GM23248 (cell line): ENCODE measurements at places on chromosomes 11 and 22.
A peak's percentile ranks its signal among the peaks of the same experiment; 100 is the strongest.

- no peaks in the 10 kb centered on the region for H3K4me1 ChIP-seq
- H3K27me3 ChIP-seq: peaks cover 24% of the 10 kb centered on the region
- H3K4me3 ChIP-seq: no peak overlapping the region
- H3K36me3 ChIP-seq: no peaks in the 10 kb centered on the region
- no peak overlapping the region for H3K27ac ChIP-seq
- DNase-seq: no peak
Measured at GRCh38 chr11:2256951-2257700, 13.3 kb downstream of the ASCL2 start.

DNA sequence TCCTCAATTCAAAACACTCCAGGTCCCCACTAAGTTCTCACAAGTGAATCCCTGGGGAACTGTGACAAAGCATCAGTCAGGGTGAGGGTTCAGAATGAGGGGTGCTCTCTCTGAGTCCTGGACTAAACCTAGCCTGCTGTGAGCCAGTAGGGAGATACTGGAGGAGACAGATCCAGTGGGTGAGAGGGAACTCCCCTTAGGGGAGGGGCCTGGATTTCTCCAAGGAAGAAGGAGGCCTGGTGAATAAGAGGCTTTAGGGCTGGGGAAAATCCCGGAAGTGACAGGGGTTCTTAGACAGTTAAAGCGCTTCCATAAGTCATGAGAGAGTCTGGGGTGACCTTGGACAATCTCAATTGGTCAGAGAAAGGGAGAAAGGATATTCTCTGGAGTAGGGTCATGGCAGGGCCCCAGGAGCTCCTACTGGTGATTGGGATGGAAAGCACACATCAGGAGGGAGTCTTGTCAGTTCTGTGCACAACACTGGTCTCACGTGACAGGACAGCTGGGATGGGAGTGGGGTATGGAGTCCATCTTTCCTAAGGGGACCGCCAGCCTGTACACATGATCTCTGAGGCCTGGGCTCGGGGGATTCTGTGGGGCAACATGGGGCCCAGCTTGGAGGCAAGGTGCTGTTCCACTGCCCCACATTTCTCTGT lies 1.5 kb downstream of the TBC1D10A start:
- peak overlapping the region; percentile 79 for H3K4me3 ChIP-seq
- no peaks in the 10 kb centered on the region for H3K27me3 ChIP-seq
- DNase-seq: peak; percentile 94
- no peaks in the 10 kb centered on the region for H3K36me3 ChIP-seq

DNA sequence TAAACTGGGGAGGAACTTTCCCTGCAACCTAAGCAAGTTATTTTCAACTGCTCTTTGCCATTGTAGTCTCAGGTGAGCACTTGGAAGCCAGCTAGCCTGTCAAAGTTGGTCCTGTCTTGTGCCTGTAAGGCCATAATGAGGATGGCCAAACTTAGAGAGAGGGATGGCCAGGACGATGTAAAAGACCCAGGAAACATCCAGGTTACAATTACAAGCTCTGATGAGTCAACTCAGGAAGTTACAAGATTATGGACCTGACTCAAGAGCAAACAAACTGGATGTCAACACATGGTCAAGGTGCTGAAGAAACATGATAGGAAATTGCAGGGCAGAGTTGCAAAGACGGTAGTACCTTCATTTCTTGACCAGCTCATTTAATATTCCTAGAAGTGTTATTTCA lies 1.6 kb downstream of the GTPBP1 start:
- DNase-seq: peak; percentile 75
- peak overlapping the region; percentile 88 for H3K4me3 ChIP-seq
- peak overlapping the region; percentile 88 for H3K27ac ChIP-seq
- no peaks in the 10 kb centered on the region for H3K36me3 ChIP-seq
- peaks cover 20% of the 10 kb centered on the region for H3K4me1 ChIP-seq

DNA sequence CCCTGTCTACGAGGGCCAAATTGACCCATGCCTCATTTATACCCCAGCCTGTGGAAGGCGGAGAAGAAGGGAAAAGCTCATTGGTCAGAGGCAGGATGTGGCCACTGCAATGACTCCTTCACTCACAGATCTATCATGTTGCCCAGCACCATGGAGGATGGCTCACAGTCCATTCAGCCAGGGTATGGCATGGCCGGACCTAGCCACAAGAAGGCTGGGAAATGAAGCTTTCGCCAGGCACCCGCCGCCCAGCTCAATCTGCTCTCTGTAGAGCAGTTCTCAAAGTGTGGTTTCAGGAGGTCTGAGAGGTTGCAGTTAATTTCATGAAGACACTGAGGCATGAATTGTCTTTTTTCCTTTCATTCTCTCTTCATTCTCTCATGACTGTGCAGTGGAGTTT lies 40.6 kb upstream of the LINC01488 start:
- no peak overlapping the region for H3K27ac ChIP-seq
- H3K36me3 ChIP-seq: no peaks in the 10 kb centered on the region
- no peaks in the 10 kb centered on the region for H3K27me3 ChIP-seq
- H3K4me1 ChIP-seq: peaks cover 33% of the 10 kb centered on the region

DNA sequence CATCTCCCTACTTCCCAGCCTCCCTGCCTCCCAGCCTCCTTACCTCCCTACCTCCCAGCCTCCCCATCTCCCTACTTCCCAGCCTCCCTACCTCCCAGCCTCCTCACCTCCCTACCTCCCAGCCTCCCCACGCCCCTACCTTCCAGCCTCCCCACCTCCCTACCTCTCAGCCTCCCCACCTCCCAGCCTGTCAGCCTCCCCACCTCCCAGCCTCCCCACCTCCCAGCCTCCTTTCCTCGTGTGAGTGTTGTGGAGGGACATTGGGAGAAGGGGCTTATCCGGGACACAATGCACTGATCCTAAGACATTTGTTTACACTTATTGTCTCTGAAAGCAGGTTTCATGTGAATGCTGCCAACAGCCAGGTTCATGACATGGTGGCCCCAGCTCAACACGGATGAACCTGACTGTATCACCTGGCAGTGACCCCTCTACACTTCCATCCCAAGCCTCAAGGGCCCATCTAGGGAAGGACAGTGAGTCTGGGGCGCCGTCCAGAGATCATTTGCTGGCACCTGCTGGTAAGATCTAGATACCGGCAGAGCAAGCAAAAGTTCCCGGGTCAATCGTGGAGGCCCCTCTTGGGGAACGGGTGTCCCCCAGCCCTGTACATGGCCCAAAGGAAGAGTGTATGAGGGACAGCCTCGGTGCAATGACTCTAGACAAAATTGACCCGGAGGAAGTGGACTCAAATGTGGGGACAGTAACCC lies 34.5 kb upstream of the TH start:
- no peak for DNase-seq
- H3K27ac ChIP-seq: no peak overlapping the region
- H3K36me3 ChIP-seq: no peaks in the 10 kb centered on the region
- no peak overlapping the region for H3K4me3 ChIP-seq
- H3K27me3 ChIP-seq: no peaks in the 10 kb centered on the region
